Left hindlimb (tissue), 1 donor: ENCODE measurements at places on chromosomes 16 and 17.
A peak's percentile ranks its signal among the peaks of the same experiment; 100 is the strongest.

- DNase-seq = no peak
Observed at GRCh38 chr16:72887537-72887936, 160.4 kb downstream of the ZFHX3 start.

GRCh38 chr17:29615048-29615385 lies 7.7 kb downstream of the CORO6 start:
- DNase-seq = peak; percentile 46

- DNase-seq = no peak
Observed at GRCh38 chr16:1157639-1158455, 4.9 kb downstream of the CACNA1H start.

DNA sequence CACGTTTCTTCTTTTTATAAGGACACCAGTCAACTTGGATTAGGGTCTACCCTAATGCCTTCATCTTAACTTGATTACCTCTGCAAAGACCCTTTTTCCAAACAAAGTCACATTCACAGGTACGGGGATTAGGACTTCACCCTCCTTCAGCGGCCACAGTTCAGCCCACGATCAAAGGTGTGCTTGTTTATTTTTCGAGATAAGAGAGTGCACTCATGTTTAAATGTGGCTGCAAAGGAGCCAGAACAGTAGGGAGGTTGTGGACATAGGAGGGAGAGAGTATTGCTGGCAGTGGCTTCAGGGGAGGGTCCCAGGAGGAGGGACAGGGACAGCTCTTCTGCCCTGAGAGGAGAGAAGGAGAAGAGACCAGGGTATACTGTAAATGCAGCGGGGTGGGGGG lies 46.7 kb downstream of the MGAT5B start:
- DNase-seq = no peak

- no peak for DNase-seq
Observed at GRCh38 chr17:39531252-39531651, 70.0 kb downstream of the CDK12 start.

GRCh38 chr16:48153774-48154173 lies 2.0 kb downstream of the ABCC12 start:
- no peak for DNase-seq

DNA sequence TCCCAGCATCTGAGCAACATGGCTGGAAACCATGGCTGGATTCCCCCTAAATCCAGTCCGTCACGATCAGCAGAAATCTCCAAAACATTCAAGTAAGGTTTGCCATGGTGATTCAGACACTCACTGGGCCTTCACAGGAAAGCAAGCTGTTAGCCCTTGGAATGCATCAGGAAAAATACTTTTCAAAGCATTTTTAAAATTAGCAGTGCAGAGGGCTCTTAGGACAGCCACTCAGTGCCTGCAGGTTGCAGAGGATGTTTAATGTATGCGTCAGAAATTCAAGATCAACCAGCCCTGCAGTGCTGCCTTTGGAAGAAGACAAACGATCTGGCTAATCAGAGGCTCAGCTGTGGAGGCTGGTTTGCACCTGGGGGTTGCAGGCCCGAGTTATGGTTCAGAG lies 50.3 kb downstream of the FOXL1 start:
- DNase-seq = no peak

- no peak for DNase-seq
Observed at GRCh38 chr16:3716831-3717234, 491 bp downstream of the TRAP1 start.

- DNase-seq = no peak
Observed at GRCh38 chr17:49162866-49163265, 30.3 kb downstream of the B4GALNT2 start.

- no peak for DNase-seq
Observed at GRCh38 chr16:8713635-8714172, 39.3 kb downstream of the ABAT start.

DNA sequence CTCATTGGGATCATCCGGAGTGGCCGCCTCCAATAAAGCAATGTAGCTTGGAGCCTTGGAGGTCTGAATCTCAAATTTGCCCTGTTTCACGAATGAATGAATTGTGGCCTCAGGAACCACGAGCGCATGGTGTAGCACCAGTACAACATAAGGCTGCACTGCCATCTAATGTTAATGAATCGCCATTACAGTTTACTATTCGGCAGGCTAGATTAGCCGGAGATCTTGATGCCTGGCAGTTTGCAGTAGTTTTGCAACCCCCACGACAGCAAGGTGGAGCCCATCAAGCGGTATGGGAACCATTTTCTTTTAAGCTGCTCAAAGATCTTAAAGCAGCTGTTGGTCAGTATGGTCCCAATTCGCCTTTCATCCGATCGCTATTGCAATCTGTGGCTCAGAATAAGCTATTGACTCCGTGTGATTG lies 18.8 kb downstream of the ALOX15B start:
- no peak for DNase-seq

- no peak for DNase-seq
Observed at GRCh38 chr16:74742051-74742481, 32.6 kb downstream of the FA2H start.

DNA sequence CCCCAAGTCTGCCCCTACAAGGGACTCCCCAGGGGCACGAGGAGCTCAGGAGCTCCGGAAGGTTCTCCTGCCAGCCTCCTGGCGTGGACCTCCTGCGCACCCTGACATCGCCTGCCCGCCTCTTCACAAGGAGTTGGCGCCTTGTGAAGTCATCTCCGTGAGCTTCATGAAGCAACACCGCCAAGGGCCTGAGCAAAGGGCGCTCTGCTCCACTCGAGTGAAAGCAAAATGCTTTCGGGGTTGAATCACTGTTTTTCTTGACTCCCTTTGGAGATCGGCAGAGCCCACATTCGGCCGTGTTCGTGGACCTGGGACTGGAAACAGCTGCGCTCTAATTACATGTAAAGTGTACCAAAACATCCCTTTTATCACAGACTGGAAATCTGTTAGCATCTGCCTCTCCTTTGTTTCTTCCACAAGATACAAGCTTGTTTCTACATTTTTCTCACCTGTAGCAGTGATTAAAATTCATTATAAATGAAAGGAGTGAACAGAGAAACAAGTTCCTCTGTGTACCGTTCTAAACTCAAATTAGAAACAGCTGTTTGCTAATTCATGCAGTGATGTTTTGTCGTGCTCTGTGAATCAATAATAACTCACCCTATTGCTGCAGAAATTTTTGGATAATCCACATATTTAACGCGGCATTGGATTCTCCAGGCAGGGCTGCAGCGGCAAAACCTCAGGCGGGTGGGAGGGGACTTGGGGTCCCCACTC lies 203.3 kb downstream of the ZNF423 start:
- no peak for DNase-seq

GRCh38 chr17:44795421-44795820 lies 34.7 kb downstream of the GJC1 start:
- DNase-seq = no peak

GRCh38 chr17:57236686-57237299 lies 19.5 kb upstream of the MSI2 start:
- no peak for DNase-seq

- DNase-seq = no peak
Observed at GRCh38 chr17:44358066-44358465, 5.6 kb downstream of the FAM171A2 start.

DNA sequence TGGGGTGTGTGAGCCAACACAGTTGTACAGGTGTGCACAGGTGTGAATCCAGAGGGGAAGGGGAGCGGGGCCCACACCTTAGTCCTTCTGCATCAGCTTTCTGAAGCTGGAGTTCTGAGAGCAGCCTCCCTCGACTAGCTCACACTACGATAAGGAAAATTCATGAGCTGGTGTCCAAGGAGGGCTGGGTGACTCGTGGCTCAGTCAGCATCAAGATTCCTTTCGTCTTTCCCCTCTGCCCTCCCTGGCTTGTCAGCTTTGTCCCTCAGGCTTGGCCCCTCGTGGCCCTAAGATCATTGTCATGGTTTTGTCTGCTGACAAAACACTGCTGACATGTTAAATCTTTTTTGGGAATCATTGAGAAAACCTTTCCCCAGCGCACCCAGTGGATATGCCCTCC lies 47.5 kb downstream of the OR1D5 start:
- no peak for DNase-seq

DNA sequence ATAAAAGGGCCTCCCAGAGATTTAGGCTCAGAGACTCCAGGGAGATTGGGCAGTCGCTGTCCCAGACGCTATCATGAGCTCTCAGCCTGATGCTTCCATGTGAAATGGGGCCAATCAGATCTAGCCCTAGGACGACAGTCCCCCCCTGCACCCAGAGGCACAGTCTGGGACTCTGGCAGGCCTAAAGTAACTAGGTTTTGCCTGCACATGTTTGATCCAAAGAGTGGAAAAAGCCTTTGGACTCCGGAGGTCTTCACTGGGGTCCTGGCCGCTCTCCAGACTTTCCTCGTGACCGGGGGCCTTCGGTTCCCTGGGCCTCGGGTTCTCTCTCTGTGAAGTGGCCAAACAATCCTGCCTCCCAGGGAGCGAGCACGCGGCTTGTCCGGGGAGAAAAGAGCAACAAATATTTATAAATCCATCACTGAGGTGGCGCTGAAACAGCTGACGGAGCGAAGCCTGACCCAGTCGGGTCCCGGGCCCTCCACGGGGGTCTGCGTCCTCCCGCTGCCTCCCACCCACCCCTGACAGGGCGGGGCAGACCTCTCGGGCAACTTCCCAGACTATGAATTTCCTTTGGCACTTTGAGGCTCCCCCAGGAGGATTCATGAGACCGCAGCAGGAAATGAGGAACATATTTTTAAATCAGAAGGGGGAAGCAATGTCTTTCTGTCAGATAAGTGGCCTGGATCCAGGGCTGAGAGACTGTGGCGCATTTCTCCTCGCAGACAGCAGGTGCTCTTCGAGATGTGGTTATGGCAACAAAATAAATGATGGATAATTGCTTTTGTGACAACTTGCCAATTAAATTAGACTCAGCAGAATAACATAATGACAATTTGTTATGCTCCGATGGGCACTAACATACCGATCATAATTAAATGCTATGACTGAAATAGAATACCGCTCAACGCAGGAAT lies 38.9 kb downstream of the MRPS23 start:
- peak; percentile 68 for DNase-seq

DNA sequence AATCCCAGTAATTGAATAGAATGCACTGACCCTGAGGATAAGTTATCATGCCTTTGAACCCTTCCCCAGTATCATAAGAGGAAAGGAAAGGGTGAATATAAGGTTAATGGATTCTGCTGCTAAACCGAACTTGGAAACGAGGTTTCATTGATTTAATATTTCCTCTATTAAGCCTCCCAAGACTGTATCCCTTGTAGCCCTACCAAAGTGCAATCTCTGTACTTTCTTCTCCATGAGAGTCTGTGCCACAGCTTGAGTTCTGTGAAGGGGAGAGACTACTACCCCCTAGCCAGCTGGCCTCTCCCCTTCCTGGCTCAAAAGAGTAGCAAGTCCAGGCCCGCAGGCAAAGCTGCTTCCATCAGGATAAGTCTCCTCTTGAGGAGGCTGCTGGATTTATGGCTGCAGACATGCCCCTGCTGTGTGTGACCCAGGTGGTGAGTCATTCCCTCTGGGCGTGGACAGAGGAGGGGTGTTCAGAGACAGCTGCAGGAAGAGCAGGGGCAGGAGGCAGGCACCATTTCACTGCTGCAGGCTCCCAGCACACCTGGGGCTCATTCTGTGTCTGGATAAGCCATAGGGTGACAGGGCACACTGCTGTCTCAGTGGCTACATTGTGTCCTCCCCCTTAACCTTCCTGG lies 58.4 kb downstream of the TOM1L2 start:
- DNase-seq = peak; percentile 66

DNA sequence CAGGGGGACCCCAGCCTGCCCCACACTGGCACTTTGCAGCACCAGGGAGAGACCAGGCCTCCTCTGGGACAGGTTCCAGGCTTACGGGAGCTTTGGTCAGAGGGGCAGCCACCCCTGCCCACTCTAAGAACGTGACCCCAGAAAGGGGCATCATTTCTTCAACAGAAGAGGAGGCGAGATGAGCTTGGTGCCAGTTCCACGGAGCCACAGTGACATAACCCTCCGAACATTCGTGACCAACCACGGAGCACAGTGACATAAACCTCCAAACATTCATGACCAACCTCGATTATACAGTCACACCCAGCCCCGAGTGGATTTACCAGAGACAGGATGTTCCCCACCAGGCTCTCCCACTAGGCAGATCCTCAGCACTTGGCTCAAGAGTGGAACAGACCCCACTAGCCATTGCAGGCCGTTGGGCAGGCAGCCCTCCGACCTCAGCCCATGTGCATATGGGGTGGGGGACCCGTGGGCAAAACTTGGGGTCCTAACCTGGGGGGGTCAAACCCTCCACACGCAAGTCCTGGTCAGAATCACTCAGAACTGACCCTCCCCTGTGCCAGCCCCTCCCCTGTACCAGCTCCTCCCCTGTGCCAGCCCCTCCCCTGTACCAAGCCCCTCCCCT lies 112.9 kb downstream of the METRNL start:
- peak; percentile 40 for DNase-seq

GRCh38 chr16:23832882-23833281 lies 2.9 kb upstream of the PRKCB start:
- DNase-seq = no peak

GRCh38 chr17:81920612-81921536 lies 2.9 kb upstream of the SIRT7 start:
- DNase-seq = no peak

GRCh38 chr17:29697371-29697770 lies 74.7 kb upstream of the CORO6 start:
- no peak for DNase-seq

DNA sequence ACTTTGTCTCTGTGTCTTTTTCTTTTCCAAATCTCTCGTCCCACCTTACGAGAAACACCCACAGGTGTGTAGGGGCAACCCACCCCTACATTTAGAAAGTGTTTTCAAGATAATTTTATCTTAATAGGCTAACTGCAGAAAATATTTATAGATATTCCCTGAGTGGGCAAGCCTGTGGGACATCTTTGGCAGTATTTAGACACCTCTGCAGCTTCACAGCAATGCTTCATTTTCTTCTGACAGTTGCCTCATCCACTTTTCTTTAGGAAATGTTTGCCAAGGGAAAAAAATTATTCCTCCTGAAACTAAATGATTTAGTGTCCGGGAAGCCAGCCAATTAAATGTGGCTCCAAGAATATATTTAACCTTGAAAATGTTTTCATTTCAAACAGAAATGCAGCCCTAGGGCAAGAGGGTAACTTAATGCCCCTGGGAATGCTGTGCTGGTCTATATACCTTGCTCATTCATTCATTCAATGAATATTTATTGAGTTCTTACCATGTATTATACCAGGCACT lies 290.4 kb downstream of the ABCC12 start:
- no peak for DNase-seq

DNA sequence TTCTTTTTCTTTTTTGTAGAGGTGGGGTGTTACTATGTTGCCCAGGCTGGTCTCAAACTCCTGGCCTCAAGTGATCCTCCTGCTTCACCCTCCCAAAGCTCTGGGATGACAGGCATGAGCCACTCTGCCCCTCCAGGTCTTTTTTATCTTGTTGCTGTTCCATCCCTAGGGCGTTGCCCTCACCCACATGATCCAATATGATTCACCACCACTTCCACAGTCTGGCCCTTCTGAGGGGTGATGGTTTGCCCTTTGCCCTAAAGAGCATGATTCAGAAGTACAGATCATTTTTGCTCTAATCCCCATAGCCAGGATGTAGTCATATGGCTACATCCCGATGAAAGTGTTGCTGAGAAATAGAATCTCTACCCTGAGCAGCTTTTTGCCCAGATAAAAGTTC lies 18.8 kb downstream of the STX4 start:
- no peak for DNase-seq

- DNase-seq = no peak
Observed at GRCh38 chr16:79061181-79061580, 539.4 kb downstream of the MAF start.
